ENCODE measurements at places on chromosomes 13 and 19.

GRCh38 chr19:47716270-47716937 lies 3.2 kb downstream of the EHD2 start:
- DNase-seq = no peak

DNA sequence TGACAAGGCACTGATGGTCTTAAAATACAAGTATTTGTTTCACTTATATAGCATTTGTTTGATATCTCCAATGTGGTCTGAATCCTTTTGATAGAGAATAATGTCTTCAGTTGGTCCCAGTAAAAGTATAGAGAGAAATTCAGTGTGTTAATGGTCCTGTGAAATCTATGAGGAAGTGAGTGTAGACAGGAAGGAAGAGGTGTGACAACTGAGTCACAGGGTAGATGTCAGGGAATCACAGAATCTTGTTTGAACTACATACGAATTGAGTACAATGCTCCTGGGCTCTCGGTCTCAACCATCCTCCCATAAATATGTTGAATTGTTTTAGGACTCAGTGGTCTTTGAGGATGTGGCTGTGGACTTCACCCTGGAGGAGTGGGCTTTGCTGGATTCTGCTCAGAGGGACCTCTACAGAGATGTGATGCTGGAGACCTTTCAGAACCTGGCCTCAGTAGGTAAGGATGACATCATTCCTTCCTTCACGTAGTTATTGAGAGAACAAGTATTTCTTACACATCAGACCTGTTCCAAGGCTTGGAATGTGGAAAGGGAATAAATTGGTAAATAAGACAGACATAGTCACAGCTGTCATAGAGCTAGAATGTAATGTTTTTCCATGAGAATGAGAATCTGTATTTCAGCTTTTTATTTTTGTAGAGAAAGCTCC lies 9.1 kb downstream of the ZNF555 start:
- no peak for DNase-seq

DNA sequence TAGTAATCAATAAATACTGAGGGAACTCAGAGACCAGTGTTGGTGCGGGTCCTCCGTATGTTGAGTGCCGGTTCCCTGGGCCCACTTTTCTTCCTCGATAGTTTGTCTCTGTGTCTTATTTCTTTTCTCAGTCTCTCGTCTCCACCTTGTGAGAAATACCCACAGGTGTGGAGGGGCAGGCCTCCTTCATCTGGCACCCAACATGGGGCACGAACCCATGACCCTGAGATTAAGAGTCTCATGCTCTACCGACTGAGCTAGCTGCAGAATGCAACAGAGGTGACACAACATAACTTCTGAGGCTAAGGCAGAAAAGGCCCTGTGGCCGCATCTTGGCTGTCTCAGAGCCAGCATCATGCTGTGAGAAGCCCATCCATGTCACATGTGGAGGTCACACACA lies 5.3 kb upstream of the ZNF613 start:
- no peak for DNase-seq

GRCh38 chr19:41919948-41920712 lies 8.1 kb downstream of the ERFL start:
- no peak for DNase-seq

- DNase-seq = no peak
Measured at GRCh38 chr13:66402066-66402465, 828.1 kb downstream of the PCDH9 start.

GRCh38 chr19:13888281-13888680 lies 11.3 kb downstream of the NANOS3 start:
- DNase-seq = no peak
